Cortex of kidney (tissue), 1 donor: ENCODE measurements at places on chromosomes 13 and 19.

DNA sequence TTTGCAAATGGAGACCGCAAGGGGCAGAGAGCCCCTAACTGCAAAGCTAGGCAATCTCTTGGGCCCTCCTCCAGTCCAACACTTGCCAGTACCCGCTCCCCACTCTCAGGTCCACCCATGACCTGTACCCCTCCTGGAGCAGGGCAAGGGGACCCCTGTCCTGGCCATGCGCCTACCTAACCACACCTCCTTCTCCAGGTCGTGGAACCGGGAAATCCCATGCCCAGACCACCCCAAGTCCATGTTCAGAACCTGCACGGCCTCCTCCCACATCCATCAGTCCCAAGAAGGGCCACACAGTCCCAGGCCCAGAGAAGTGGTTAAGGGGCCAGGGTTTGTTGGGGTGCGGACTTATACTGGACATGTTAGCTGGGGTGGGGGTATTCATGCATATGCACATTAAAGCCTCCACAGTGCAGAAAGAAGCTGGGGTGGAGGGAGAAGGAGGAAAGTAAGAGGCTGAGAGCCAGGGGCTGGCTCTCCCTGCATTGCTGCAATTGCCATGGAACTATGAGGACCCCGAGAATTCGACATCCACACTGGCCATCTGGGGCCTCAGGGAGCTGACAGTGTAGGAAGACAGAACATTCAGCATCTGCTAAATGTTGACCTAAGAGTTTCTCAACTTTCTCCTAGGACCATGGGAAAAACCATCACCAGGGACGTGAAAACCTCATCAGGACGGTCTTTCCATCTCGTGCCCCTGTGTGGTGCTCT, 39.0 kb downstream of the HSPH1 start:
- no peak for DNase-seq

DNA sequence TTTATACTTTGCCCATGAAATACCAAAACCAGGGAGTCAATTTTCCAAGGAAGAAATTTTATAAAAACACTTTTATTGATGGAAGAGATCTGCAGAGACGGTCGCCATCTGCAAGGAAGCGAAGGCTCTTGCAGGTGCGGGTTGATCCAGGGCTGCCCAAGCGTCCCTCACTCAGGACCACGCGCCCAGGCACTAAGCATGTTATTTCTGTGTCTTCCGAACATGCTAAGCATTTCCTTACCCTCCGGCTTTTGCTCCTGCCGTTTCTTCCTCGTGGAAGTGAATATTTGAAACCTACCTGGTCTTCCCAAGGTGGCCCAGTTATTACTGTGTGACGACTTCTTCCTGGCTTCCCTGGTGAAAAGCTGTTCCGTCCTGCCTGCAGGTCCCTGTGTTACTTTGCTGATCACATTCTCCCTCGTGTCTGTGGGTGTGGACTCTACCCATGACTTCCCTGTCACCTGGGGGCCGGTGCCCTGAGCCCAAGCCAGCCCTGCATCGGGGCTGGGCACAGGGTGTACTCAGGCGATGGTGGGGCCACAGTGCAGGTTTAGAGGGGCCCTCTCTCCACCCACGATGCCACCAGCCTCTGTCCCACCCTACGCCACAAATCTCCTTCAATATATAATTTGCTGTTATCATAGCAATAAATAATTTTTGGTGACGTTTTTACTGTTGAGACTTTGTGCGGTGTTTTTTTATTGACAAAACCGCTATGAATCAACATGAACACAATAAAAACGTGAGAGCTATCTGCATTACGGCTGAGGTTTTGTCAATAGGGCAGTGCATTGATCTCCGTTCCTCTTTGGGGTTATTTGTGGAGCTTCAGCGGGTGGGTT, 119.4 kb downstream of the URI1 start:
- no peak for DNase-seq

DNA sequence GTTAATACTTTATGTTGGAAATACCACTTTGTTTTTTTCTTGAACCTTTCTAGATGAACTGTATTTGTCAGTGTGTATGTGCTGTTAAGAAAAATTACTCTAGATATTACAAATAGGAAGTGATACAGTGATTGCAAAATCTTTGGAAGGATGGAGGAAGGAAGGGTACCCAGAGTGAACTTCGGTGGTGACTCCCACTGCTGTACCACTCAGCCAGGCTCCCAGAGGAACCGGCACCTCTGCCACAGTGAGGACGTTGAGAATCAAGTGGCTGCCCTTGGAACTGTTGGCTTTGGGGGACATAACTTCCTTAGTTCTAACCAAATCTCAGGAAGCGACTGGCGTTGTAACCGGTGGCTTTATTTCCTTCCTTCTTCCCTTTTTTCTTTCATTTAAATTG, 184.7 kb downstream of the PCCA start:
- no peak for DNase-seq

- no peak for DNase-seq
Measured at GRCh38 chr13:50156140-50156539, 140.9 kb downstream of the KCNRG start.

DNA sequence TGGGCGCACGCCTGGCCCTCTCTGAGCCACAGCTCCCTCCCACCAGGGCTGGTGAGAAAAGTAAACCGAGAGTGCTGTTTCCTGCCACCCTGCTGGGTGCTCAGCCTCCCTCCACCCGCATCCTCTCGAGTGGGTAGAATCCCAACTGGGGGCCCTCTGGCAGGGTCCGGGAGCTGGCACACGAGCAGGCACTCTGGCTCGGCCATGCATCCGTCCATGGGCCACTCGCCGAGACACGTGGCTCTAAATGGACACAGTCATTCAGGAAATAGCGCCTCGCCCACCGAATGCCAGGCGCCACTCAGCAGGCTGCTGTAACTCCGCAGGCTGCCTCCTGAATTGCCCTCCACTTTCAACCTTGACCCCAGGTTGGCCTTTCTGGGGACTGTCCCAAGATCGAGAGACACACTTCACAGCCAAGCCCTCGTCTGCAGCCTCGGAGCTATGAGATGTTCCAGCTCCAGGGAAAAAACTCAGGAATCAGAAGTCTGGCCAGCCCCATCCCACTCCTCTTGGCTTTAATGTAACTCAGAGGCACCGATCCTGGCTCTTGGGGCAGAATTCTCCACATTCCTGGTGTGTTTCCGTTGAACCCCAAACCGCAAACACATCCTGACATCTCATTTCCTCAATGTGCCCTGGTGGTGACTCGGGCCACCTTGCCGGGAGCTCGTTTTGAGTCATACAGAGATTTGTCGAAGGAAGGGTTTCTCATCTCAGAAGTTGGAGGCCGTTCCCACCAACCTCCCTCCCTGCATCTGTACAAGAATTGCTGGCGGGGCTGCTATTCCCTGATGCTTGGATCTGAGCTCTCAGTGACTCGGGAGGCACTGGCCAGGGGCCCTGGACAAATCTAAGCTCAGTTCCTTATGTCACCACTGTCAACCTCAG, 14.1 kb downstream of the KLF2 start:
- no peak for DNase-seq

GRCh38 chr13:20001366-20002190, 43.1 kb downstream of the ZMYM2 start:
- no peak for DNase-seq

DNA sequence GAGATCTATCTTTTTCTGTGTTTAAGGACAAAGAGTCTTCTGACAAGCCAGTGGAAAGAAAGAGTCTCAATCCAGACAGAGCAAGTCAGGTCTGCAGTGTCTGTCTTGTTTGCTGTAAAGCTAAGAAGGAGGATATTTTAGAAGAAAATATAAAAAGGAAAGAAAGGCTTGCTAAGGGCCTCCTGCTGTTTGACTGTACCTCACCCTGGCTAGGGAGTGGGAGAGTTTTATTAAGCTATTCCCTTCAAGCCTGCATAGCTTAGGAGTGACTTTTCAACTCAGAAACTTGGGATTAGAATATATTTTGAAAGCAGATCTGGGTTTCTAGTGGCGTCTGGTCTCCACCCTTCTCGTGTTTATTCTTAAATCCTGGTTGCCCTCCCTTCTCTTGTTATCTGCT, 460.0 kb downstream of the COG6 start:
- DNase-seq, result no peak

GRCh38 chr13:81498969-81499368, 1158.0 kb upstream of the SPRY2 start:
- DNase-seq, result no peak

- DNase-seq, result no peak
Measured at GRCh38 chr13:24134757-24135156, 25.8 kb upstream of the SPATA13 start.

- no peak for DNase-seq
Measured at GRCh38 chr13:50017819-50018218, 2.6 kb downstream of the KCNRG start.

DNA sequence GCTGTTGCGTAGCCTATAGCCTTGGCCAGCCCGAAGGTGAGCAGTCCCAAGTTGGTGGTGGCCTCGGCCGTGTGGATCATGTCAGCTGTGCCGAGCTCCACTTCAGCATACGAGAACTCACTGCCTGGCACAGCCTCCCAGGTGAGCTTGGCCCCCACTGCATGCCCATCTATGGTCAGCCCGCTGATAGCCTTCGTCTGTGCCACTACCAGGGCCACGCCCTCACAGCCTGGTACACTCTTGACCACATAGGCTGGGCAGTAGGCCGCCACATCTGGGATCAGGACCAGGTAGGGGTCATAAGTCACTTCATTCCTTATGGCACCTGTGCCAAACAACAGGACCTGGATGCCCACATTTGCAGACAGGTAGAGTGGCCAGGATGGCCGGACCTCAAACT, 7.4 kb downstream of the FCGBP start:
- DNase-seq, result no peak

GRCh38 chr13:108833531-108833930, 204.1 kb downstream of the MYO16 start:
- DNase-seq, result no peak

DNA sequence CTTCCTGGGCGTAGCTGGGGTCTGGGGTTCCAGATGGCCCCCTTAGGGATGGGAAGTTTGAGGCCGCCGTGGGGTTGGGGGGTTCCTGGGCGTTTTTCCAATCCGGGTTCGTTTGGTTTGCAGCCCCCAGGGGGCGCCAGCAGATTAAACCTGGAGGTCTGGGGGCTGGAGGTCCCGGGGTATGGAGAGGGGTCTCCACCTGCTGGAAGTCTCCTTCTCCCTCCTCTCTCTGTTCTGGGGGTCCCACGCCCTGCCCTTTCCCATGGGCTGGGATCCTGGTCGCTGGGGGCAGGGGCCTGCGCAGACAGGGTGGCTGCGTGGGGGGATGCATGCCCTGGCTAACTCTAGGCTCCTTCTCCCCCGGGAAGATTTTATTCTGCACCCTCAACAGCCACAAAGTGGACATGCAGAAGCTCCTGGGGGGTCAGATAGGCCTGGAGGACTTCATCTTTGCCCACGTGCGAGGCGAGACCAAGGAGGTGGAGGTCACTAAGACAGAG, 899 bp downstream of the GIPC3 start:
- DNase-seq, result no peak

- DNase-seq, result no peak
Measured at GRCh38 chr19:58560007-58560887, 1.8 kb upstream of the UBE2M start.

- DNase-seq, result no peak
Measured at GRCh38 chr13:54733639-54734038, 1705.0 kb downstream of the OLFM4 start.
